ENCODE measurements at places on chromosomes 6 and 20. TPM values are rescaled to one million over a fixed set of nuclear protein-coding genes. Genes with fewer than 3 reads are reported as not detected.

GRCh38 chr6:79878142-79878748 lies 69.1 kb downstream of the ELOVL4 start:
- no peaks in the 10 kb centered on the region for H3K4me1 ChIP-seq
- DNase-seq = no peak
- H3K4me3 ChIP-seq = no peak overlapping the region
- H3K27ac ChIP-seq = no peak overlapping the region
- H3K36me3 ChIP-seq = peaks cover 4% of the 10 kb centered on the region

COX7A2 gene
- 360 TPM for total RNA-seq

DNA sequence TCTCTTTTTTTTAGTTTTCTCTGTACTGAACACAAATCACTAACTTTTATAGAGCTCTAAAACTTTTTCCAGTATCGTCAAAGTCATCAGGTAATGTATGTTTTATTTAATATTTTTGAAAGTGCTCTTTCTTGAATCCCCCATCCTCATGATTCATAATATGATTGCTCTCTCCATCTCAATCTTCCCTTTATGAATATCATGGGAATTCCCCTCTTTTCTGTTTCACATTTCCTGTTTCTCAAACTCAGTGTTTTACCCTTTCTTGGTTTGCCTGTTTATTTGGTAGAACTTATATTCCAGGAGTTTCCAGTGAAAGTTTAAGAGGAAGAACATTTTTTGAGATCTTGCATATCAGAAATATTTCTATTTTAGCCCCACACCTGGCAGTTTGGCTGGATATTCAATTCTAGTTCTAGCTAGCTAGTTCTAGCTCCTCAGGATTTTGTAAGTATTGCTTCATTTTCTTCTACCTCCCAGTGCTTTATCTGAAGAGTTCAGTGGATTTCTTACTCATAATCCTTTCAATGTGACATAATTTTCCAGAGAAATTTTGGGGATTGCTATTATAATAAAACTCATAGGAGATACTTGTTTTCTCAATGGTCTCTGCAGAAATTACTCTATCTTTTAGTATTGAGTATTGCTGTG lies 6.1 kb upstream of the C6orf58 start:
- no peaks in the 10 kb centered on the region for H3K36me3 ChIP-seq
- H3K27me3 ChIP-seq = no peaks in the 10 kb centered on the region
- H3K4me3 ChIP-seq = no peak overlapping the region
- no peaks in the 10 kb centered on the region for H3K4me1 ChIP-seq

FAM229B gene
- total RNA-seq = 30.3 TPM

DNA sequence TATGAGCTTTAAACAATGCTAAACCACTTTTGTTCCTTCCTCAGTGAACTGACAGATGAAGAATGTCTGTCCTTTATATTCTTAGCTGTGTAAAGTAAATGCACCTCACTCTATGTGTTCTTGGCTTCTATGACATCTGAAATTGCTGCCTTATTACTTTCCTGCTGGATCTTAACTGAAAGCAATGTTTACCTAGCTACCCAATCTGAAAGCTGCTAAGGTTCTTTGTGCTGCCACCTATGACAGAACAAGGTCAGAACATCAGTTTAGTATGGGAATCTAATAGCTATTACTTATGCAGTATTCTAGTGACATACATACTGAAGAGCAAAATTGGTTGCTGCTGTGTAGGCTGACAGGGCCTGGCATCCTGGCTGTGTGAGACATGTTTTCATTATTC lies 444.1 kb downstream of the KHDRBS2 start:
- DNase-seq = no peak
- no peak overlapping the region for H3K4me3 ChIP-seq
- H3K4me1 ChIP-seq = no peaks in the 10 kb centered on the region
- H3K27ac ChIP-seq = no peak overlapping the region

- H3K27me3 ChIP-seq = no peaks in the 10 kb centered on the region
- no peak overlapping the region for H3K4me3 ChIP-seq
- peaks cover 52% of the 10 kb centered on the region for H3K4me1 ChIP-seq
- H3K36me3 ChIP-seq = no peaks in the 10 kb centered on the region
- peak overlapping the region; percentile 68 for H3K27ac ChIP-seq
Observed at GRCh38 chr6:21732731-21733130, 139.2 kb downstream of the SOX4 start.

GRCh38 chr6:52815167-52816092 lies 11.8 kb upstream of the GSTA1 start:
- no peaks in the 10 kb centered on the region for H3K4me1 ChIP-seq
- no peaks in the 10 kb centered on the region for H3K27me3 ChIP-seq
- H3K36me3 ChIP-seq = no peaks in the 10 kb centered on the region
- no peak overlapping the region for H3K4me3 ChIP-seq
- no peak overlapping the region for H3K27ac ChIP-seq
- peak; percentile 52 for DNase-seq

PAK5 gene
- total RNA-seq = 1.8 TPM

GRCh38 chr20:5261763-5262162 lies 55.0 kb downstream of the PROKR2 start:
- H3K27ac ChIP-seq = no peak overlapping the region
- DNase-seq = no peak

GRCh38 chr20:6037082-6037481 lies 16.8 kb downstream of the LRRN4 start:
- H3K4me3 ChIP-seq = no peak overlapping the region
- no peaks in the 10 kb centered on the region for H3K27me3 ChIP-seq
- no peak overlapping the region for H3K27ac ChIP-seq
- peaks cover 14% of the 10 kb centered on the region for H3K36me3 ChIP-seq
- no peak for DNase-seq
- H3K4me1 ChIP-seq = no peaks in the 10 kb centered on the region

DNA sequence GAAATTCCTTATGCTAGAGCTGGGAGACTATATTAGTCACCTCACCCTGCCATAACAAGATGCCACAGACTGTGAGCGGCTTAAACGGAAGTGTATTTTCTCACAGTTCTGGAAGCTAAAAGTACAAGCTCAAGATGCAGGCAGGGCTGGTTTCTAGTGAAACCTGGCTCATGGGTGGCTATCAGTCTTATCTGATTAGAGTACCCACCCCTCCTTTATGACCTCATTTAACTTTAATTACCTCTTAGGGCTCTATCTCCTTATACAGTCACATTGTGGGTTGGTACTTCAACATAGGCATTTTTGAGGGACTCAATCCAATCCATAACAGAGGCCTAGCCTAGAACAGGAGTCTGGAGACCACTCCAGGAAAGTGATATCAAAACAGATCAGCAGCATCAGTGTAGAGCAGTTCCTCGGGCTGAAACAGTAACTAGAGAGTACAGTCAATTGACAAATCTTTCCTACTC lies 2.3 kb upstream of the SNRNP48 start:
- peaks cover 6% of the 10 kb centered on the region for H3K36me3 ChIP-seq
- peaks cover 33% of the 10 kb centered on the region for H3K4me1 ChIP-seq
- DNase-seq = no peak
- no peak overlapping the region for H3K27ac ChIP-seq
- H3K4me3 ChIP-seq = peak overlapping the region; percentile 54

DNA sequence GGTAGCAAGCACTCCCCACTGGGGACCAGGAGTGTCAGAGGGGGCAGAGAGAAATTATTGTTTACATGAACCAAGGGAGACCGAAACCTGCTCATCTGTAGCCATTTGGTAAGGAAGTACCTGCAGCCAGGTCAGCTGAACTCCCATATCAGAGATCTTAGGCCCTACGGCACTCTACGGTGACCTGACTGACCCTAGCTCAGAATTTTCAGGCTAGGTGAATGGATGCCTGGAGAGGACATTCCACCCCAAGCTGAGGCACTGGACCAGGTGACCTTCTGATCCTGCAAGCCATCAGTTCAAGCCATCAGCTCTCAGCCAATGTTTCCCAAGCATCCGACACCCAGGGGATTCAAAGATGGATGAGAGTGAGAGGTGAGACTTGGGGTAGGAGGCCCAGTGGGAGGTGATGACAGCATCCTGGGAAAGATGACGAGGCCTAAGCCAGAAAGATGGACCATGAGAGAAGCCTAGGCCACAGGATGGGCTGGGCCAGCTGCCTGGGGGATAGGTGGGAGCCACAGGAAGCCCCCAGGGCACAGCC lies 2.8 kb downstream of the ANGPT4 start:
- H3K27ac ChIP-seq = no peak overlapping the region
- H3K36me3 ChIP-seq = no peaks in the 10 kb centered on the region
- H3K4me3 ChIP-seq = no peak overlapping the region
- peaks cover 8% of the 10 kb centered on the region for H3K4me1 ChIP-seq

DNA sequence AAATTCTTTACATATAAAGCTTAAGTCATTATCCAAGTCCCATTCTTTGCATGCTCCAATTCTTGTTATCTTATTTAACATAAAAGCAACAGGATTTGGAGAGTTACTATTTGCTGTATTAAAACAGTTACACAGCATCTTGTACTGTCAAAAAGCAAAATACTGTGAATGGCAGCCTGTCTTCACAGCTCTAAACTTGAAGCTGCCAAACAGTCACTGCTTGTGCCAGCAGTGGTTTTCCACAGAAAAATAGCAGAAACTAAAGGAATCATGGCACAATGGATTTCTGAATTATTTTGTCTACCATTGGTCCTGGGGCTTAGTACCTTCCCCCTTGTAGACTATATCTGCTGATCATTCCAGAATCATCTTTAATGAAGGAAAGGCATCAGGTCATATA lies 107.5 kb downstream of the SESN1 start:
- no peaks in the 10 kb centered on the region for H3K4me1 ChIP-seq
- peaks cover 21% of the 10 kb centered on the region for H3K36me3 ChIP-seq
- no peak overlapping the region for H3K27ac ChIP-seq

DNA sequence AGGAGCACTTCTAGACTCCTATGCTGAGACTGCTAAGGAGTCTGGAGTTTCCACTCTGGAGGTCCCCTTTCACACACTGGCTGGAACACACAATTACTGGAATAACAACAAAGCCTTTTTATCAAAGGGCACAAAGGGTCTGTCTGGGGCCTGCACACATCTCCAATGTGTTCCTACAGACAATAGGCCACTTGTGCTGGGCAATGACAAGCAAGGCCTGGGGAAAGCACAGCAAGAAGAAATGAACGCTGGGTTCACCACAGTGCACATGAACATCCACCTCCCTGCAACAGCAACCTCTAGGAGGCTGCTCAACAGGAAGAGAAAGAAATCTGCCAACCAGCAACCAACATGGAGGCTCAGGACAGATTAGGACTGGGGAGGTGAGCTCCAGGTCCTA lies 43.9 kb downstream of the TRPC4AP start:
- H3K27me3 ChIP-seq = no peaks in the 10 kb centered on the region
- H3K36me3 ChIP-seq = peaks cover 16% of the 10 kb centered on the region
- DNase-seq = peak; percentile 43
- peak overlapping the region; percentile 31 for H3K4me3 ChIP-seq

GRCh38 chr20:57891014-57891413 lies 181.2 kb upstream of the PMEPA1 start:
- no peak for DNase-seq
- H3K27me3 ChIP-seq = peaks cover 10% of the 10 kb centered on the region
- H3K4me3 ChIP-seq = no peak overlapping the region

- H3K36me3 ChIP-seq = no peaks in the 10 kb centered on the region
- peaks cover 13% of the 10 kb centered on the region for H3K4me1 ChIP-seq
- H3K4me3 ChIP-seq = no peak overlapping the region
- H3K27me3 ChIP-seq = no peaks in the 10 kb centered on the region
- no peak overlapping the region for H3K27ac ChIP-seq
- DNase-seq = no peak
Observed at GRCh38 chr6:46983007-46983411, 59.1 kb downstream of the ADGRF1 start.

GRCh38 chr6:14190191-14190928 lies 72.8 kb downstream of the CD83 start:
- H3K27me3 ChIP-seq = peaks cover 7% of the 10 kb centered on the region
- no peaks in the 10 kb centered on the region for H3K36me3 ChIP-seq
- DNase-seq = no peak
- H3K4me1 ChIP-seq = no peaks in the 10 kb centered on the region
- H3K4me3 ChIP-seq = no peak overlapping the region
- H3K27ac ChIP-seq = no peak overlapping the region

GRCh38 chr6:41547799-41548097 lies 1.6 kb downstream of the FOXP4 start:
- no peak for DNase-seq
- peaks cover 12% of the 10 kb centered on the region for H3K27me3 ChIP-seq
- peak overlapping the region; percentile 98 for H3K4me3 ChIP-seq
- H3K27ac ChIP-seq = no peak overlapping the region
- peaks cover 51% of the 10 kb centered on the region for H3K4me1 ChIP-seq

DNA sequence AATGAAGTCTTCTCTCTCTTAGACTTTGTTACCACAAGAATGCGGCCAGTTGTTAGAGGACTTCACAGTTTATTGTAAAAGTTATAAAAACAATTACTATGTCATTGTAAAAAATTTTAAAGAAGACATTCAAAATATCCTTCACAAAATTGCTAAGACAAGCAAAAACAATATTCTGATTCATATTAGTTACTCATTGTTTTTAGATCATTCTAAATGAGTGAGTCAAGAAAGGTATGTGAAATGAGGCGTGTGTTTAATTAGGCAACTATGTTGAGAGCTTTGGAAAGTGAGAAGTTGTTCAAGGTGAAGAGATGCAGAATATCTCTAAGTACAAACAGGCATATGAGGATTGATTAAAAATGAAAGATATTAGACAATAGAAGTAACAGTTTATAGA lies 875.3 kb downstream of the EYS start:
- no peaks in the 10 kb centered on the region for H3K36me3 ChIP-seq
- H3K27me3 ChIP-seq = no peaks in the 10 kb centered on the region
- DNase-seq = no peak
- no peak overlapping the region for H3K27ac ChIP-seq
- H3K4me1 ChIP-seq = no peaks in the 10 kb centered on the region
- H3K4me3 ChIP-seq = no peak overlapping the region

DNA sequence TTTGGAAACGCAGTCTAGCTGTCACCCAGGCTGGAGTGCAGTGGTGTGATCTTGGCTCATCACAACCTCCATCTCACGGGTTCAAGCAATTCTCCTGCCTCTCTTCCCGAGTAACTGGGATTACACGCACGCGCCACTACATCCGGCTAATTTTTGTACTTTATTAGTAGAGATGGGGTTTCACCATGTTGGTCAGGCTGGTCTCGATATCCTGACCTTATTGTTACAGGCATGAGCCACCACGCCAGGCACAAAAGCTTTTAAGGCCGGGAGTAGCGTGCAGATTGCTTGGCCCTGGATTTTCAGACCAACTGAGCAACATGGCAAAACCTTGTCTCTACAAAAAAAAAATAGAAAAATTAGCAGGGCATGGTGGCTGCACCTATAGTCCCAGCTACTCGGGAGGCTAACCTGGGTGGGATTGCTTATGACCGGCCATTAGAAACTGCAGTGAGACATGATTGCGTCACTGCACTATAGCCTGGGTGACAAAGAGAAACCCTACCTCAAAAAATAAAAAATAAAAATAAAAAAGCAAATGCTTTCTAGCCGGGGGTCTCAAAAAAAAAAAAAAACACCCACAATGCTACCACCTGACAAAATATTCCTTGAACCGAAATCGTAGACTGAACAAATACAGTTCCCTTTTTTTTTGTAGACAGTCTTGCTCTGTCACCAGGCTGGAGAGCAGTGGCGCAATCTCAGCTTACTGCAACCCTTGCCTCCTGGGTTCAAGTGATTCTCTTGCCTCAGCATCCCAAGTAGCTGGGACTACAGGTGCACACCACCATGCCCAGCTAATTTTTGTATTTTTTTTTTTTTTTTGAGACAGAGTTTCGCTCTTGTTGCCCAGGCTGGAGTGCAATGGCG lies 15.0 kb downstream of the RBM39 start:
- no peak overlapping the region for H3K4me3 ChIP-seq
- no peaks in the 10 kb centered on the region for H3K27me3 ChIP-seq
- no peak overlapping the region for H3K27ac ChIP-seq
- H3K36me3 ChIP-seq = peaks cover 21% of the 10 kb centered on the region
- peaks cover 5% of the 10 kb centered on the region for H3K4me1 ChIP-seq

Measured in neural crest cell (in vitro differentiated cells).